ENCODE measurements at places on chromosomes 4 and X.

GRCh38 chr4:123997776-123998449, 601.3 kb downstream of the SPRY1 start:
- DNase-seq: no peak

DNA sequence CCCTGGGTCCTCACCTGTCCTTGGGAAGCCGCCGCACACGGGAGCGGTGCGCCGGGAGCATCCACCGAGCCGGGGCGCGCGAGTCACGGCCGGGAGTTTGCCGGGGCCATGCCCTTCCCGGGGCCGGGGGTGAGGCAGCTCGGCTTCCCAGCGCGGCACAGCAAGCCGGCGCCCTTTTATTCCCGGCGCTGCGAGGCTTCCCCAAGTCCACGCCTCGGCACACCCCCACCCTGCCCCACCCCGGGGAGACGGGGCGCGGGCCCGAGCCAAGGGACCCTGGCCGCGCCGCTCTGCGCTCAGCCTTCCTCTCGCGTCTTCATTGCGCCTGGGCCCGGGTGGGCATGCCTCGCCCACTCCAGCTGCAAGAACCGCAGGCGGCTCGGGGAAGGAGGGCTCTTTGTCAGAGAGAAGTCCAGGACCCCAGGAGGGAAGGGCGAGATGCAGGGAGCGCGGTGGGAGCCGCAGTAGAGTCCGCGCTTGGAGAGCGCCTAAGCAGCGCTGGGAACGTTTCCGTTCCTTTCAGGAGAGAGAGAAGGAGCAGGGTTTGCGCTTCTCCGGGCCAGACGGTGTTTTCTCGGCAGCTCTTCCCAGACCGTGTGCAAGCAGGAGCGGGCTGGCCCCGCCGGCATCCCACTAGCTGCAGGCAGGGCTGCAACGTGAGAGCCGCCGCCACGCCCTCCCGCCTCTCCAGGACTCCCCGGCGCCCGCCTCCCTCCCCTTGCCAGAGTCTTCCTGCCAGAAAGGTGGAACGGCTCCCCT, at the start of gene MXRA5:
MXRA5 (minus strand) TSS at position 152 of the 759 bp plus-strand sequence. CDS start 2,819 bp downstream, outside the sequence.
- DNase-seq: no peak

DNA sequence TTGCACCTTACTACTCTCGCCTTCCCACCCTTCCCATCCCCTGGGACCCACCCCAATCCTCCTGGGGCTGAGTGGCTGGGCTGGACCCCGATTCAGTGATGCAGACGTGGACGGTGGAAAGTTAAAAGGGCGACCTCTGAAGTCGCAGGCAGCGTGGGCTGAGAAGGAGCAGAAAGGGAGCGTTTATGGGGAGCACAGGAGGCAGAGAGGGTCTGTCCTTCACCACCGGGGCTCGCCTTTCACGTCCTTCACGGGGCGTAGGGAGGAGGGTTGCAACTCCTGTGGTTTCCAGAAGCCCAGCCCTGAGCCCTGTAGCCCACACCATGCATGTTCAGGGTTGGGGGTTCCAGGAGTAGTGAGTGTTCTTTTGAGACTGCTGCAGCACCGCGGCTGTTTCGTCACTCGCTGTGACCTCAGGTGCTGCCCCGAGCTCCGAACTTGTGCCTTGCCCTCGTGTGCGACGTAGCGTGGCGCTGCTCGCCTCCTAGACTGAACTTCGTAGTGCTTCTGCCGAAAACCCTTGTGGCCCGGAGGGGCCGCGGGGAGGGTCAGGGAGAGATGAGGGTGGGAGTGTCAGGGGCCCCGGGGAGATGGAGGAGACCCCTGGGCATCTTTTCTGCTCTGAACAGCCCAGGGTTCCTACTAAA, 1.6 kb downstream of the NHS start:
- no peak for DNase-seq

GRCh38 chr4:175330652-175331051, 412.5 kb downstream of the ADAM29 start:
- no peak for DNase-seq

DNA sequence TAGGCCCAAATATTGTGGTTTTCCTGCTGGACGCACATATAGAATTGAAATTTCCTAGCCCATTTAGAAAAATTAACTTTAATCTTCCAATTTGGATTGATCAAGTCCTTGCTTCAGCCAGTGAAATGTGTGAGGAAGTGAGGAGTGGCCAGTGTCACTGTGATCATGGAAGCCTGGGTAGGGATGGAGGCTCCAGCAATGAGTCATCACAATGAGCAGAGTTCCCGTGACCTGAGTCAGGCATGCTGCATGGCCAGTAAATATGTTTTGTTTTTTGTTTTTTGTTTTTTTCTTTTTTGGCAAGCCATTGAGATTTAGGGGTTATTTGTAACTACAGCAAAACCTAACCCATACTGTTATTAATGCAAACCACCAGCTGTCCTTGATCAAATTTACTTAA, 52.1 kb downstream of the IDS start:
- DNase-seq: no peak

DNA sequence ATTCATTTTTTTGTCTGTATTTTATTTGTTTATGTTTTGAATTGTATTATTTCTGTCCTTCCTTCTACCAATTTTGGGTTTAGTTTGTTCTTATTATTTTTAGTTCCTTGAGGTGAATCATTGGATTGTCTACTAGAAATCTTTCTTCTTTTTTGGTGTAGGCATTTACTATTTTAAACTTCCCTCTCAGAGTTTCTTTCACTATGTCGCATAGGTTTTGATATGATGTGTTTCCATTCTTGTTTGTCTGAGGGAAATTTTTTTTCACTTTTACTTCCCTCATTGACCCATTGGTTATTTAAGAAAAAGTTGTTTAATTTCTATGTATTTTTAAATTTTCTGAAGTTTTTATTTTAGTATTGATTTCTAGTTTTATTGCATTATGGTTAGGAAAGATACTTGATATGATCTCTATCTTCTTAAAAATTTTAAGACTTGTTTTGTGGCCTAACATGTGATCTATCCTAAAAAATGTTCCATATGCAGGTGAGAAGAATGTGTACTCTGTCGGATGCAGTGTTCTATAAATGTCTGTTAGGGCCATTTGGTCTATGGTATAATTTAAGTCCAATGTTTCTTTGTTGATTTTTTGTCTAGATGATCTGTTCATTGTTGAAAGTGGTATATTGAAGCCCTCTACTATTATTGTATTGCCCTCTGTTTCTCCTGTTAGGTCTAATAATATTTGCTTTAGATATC, 68.8 kb downstream of the IL15 start:
- DNase-seq: no peak

GRCh38 chr4:72358483-72358882, 210.5 kb downstream of the ADAMTS3 start:
- DNase-seq: no peak

DNA sequence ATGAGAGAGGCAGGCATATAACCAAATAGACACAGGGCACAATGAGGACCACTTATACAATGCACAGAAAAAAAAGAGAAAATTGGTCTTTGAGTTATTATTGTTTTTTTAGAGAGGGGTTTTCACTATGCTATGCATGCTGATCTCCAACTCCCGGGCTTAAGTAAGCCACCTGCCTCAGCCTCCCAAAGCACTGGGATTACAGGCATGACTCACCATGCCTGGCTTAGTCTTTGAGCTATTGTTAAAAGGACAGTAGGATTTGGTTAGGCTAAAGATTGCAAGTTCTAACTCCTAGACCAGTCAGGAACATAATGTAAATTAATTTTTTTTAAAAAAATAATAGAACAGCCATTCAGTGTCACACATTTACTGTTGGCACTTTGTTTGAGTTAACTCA, 340.1 kb downstream of the GPAT3 start:
- no peak for DNase-seq

DNA sequence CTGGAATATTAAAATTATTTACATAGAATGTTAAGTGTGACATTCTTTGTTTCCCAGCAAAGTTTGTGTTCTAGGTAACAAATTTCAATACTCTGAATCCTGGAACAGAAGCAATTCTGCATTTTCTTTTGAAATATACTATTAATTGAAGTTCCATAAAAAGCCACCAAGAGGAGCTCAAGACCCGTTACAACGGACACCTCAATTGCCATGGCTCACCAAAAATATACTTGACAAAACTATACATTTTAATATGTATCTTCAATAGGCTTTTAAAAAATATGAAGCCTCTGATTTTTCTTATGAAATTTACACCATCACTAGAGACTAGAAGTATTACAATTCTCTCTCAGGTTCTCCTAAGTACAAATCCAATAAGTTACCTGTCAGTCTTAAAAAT, 111.4 kb downstream of the NYX start:
- no peak for DNase-seq

DNA sequence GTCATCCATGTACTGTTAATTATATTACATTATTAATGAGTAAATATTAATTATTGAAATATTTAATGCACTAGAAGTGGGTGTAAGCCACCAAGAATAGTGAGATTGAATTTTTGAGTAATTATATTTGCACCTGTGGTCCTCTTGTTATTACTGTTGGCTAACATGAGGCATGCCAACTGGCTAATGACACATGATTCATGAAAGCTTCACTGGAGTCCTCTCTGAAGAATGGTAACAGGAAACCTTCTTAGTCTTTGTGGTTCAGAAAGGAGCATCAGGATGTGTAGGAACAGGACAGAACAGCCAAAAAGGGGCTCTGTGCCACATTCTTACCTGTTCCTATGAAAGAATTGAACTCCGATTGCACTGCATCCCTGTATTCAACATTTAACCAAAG, 65.2 kb downstream of the SLC4A4 start:
- no peak for DNase-seq

- no peak for DNase-seq
Measured at GRCh38 chr4:54550395-54551171, 107.2 kb upstream of the KIT start.

DNA sequence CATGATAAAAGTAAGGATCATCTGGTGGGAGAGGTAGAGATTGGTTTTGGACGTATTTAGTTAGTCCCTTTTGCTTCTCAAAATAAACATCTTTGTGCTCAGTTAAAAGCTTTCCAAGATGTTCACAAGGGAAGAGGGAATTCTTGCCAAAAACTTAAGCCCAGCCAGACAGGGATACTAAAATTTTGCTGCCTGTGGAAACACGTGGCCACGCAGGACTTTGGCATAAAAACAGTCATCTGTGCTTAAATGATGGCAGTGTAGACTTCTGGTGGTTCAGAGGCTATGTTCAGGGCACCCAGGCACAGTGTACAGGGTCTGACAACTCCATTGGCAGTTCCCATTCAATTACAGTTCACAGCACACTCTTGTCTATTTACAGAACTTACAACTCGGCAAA, 93.2 kb upstream of the JADE1 start:
- no peak for DNase-seq

- no peak for DNase-seq
Measured at GRCh38 chr4:56271131-56271530, 116.2 kb downstream of the AASDH start.

GRCh38 chr4:177771645-177772044, 329.4 kb upstream of the AGA start:
- DNase-seq: no peak

- no peak for DNase-seq
Measured at GRCh38 chr4:54586320-54586955, 71.3 kb upstream of the KIT start.

GRCh38 chr4:185128272-185129119, 14.6 kb upstream of the SLC25A4 start:
- no peak for DNase-seq

DNA sequence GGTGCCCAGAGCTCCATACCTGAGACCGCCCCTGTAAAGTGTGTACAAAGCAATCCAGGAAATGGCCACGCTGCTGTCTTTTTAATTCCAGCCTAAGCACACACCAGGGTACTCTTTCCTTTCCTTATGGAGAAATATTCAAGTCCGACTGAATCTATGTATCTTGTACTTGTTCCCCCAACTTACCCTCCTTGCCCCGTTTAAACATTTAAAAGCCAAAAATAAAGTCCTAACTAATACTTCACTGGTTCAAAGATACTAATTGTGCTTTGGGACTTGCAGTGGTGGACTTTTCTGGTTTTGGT, 731 bp upstream of the AMMECR1 start:
- no peak for DNase-seq

DNA sequence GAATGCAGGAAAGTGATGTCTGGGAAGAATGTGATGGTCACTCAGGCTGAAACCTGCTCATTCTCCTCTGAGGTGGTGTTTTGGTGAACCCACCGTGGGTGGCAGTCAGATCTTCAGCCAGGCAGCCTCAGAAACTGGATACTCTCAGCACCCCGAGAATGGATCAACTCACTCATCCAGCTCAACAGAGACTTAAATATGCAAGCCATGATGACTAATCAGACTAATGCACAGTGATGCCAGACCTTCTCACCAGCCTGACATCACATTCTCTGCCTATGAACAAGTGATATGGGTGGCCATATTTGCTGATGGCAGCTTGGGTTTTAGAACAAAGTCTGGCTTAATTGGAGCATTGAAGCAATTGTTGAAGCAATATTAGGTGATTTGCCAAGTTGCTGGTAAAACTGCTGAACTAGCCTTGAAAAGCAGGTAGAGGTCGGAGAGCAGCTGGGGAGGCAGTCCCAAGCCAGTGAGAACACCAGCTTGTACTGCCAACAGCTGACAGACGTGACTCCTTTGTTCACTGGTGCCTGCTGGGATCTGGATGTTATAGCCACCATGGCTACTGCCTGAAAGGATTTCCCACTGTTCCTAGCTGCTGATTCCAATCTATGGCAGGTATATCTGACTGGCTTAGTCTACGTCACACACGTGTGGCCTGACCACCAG, 608.1 kb downstream of the MID1IP1 start:
- DNase-seq: no peak

- no peak for DNase-seq
Measured at GRCh38 chr4:53060278-53060677, 198.2 kb downstream of the RASL11B start.

DNA sequence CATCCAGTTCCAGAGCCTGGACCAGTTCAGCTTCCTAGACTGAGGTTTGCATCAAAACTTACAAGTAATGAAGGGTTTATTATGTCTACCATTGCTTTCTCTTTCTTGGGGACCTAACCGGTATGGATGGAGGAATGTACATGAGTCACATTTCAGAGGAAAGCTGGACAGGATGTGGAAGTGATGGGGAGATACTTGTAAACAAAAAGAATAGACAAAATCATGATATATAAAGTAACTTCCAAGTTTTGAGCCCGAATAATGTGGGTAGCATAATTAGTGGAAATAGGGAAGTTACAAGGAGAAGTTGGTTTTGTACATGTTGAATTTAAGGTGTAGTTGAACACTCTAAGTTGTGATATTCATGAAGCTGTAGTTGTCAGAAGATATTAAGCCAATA, 15.0 kb downstream of the FNIP2 start:
- no peak for DNase-seq

DNA sequence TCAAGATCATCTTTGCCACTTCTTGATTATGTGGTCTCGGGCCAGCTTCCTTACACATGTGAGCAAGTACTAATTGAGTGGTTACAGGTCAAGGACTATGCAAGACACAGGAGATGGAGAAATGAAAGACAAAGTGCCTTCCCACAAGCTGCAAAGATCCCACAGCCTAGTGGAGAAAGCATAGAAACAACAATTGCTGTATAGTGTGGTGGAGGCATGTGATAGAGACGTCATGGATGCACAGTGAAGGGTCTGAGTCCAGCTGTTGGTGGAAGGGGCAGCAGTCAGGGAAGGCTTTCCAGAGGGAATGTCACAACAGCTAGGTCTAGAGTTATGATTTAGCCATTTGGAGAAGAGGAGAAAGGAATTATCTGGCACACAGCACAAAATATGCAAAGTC, 210.6 kb downstream of the KDR start:
- DNase-seq: no peak

GRCh38 chr4:184851200-184851541, 25.4 kb upstream of the ACSL1 start:
- no peak for DNase-seq

Measured in activated CD4-positive, alpha-beta T cell treated with anti-CD3 and anti-CD28 coated beads for 1 hour (primary cell).